Mucosa of descending colon (tissue), 3 donors: ENCODE measurements at places on chromosomes 12 and 14. TPM values are rescaled to one million over a fixed set of nuclear protein-coding genes. Genes with fewer than 3 reads are reported as not detected.

Gene NPFF
- total RNA-seq: not detected

Gene TAS2R8
- not detected for total RNA-seq

Gene GZMB
- total RNA-seq: 2.1 TPM

Gene GOLGA5
- 39.2 TPM for total RNA-seq

Gene CPNE6
- total RNA-seq: 2.2 TPM

Gene CLEC7A
- 6.3 TPM for total RNA-seq

Gene CLEC6A
- total RNA-seq: not detected

Gene GALNT8
- total RNA-seq: 7.9 TPM

GRCh38 chr14:97312910-97313309 is 515.7 kb downstream of the VRK1 start:
- no peak for DNase-seq

DNA sequence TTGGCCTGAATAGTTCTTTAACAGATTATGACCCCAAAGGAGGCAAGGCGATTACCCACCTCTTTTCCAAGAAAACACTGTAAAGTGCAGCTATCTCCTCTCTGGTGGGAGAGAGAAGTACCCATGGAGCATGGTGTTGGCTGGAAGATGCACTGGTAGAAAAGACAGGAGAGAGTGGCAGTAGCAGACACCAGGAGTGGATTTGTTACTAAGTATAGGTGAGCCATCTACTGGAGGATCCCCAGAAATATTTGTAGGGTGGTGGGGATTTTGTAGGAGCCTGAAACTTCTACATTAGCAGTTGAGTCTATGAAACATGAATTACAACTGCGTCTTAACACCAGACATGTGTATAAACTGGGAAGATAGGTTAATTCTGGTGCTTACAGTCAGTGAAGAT is 148.0 kb downstream of the SLC38A4 start:
- DNase-seq: no peak

GRCh38 chr12:42166501-42166900 is 21.8 kb upstream of the GXYLT1 start:
- DNase-seq: no peak

GRCh38 chr12:105110851-105111250 is 3.3 kb downstream of the WASHC4 start:
- DNase-seq: no peak

GRCh38 chr14:68893566-68893965 is 85.5 kb downstream of the ACTN1 start:
- no peak for DNase-seq
